ENCODE measurements at places on chromosomes 1 and 21. TPM values are rescaled to one million over a fixed set of nuclear protein-coding genes. Genes with fewer than 3 reads are reported as not detected.
A peak's percentile ranks its signal among the peaks of the same experiment; 100 is the strongest.

FHAD1 gene
- total RNA-seq: 0.72 TPM

DNA sequence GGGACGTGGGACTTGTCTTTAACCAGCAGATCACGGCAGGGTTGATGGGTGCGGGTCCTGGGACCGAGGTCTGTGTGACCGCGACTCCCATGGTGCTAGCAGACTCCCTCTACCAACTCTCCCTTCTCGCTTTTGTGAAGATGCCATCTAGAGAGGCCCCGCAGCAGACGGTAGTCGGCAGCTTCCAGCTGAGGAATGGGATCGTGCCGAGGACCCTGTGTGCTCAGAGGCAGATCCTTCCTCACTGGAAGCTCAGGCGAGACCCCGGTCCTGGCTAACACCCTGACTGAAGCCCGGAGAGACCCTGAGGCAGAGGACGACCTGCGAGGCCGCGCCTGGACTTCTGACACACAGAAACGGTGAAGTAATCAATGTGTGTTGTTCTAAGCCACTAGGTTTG lies 12.5 kb upstream of the SPATC1L start:
- H3K27me3 ChIP-seq: no peaks in the 10 kb centered on the region
- DNase-seq: no peak
- H3K4me1 ChIP-seq: no peaks in the 10 kb centered on the region
- no peak overlapping the region for H3K4me3 ChIP-seq
- H3K27ac ChIP-seq: no peak overlapping the region

DNA sequence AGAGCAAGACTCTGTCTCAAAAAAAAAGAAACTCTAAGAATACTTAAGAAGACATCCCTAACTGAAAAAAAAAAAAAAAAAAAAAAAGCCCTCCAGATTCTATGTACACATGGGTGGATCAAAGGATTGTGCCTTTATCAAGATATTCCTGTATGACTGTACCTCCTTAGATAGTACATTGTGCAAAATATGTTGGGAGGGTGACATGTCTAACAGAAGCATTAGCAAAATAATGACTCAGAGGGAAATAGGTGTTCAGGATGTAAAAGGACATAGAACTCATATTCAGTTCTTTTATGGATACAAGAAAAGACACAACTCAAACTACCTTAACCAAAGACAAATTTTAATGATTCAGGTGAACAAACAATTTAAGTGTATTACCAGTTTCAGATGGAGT lies 269.8 kb upstream of the KAZN start:
- DNase-seq: no peak
- H3K4me3 ChIP-seq: no peak overlapping the region
- H3K4me1 ChIP-seq: no peaks in the 10 kb centered on the region
- H3K27me3 ChIP-seq: no peaks in the 10 kb centered on the region
- H3K36me3 ChIP-seq: no peaks in the 10 kb centered on the region

GRCh38 chr1:103106426-103107341 lies 1.6 kb downstream of the COL11A1 start:
- H3K36me3 ChIP-seq: no peaks in the 10 kb centered on the region
- peak overlapping the region; percentile 5 for H3K27ac ChIP-seq
- peaks cover 5% of the 10 kb centered on the region for H3K4me1 ChIP-seq
- no peaks in the 10 kb centered on the region for H3K27me3 ChIP-seq
- DNase-seq: peak; percentile 73
- H3K4me3 ChIP-seq: peak overlapping the region; percentile 80

DNA sequence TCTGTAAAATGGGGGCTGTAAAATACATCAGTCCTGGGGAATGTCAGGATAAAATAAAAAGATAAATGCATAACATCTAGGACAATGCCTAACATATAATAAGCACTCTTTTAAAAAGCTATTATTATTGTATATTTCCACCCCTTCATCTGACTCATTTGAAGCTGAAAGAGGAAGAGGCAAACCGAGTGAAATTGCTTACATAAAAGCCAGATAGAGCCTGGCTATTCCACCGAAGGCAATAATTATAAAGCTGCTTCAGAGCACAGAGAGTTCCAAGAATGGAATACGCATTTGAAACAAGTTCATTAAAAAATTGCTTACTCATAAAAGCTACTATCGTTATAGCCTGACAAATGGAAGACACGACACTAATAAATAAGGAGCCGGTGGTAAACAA lies 186.1 kb upstream of the CAMK1G start:
- H3K4me3 ChIP-seq: no peak overlapping the region
- H3K4me1 ChIP-seq: peaks cover 36% of the 10 kb centered on the region
- no peaks in the 10 kb centered on the region for H3K27me3 ChIP-seq

- H3K27me3 ChIP-seq: no peaks in the 10 kb centered on the region
- no peak overlapping the region for H3K4me3 ChIP-seq
- H3K4me1 ChIP-seq: peaks cover 13% of the 10 kb centered on the region
- H3K27ac ChIP-seq: peak overlapping the region; percentile 6
- peaks cover 64% of the 10 kb centered on the region for H3K36me3 ChIP-seq
Observed at GRCh38 chr1:94199398-94199797, 38.0 kb downstream of the ARHGAP29 start.

All from osteoblast (primary cell).